Stimulated activated CD8-positive, alpha-beta memory T cell treated with anti-CD3 and anti-CD28 coated beads, Interleukin-12 subunit alpha, Interleukin-12 subunit beta, amount 100 ng/mL, for 1 hour (primary cell): ENCODE measurements at places on chromosomes 7 and 10.
A peak's percentile ranks its signal among the peaks of the same experiment; 100 is the strongest.

GRCh38 chr10:124955868-124956267 is 13.9 kb downstream of the ZRANB1 start:
- no peak for DNase-seq

- no peak for DNase-seq
Measured at GRCh38 chr7:127887631-127888030, 143.6 kb downstream of the LRRC4 start.

- no peak for DNase-seq
Measured at GRCh38 chr7:156095908-156096539, 283.8 kb upstream of the SHH start.

DNA sequence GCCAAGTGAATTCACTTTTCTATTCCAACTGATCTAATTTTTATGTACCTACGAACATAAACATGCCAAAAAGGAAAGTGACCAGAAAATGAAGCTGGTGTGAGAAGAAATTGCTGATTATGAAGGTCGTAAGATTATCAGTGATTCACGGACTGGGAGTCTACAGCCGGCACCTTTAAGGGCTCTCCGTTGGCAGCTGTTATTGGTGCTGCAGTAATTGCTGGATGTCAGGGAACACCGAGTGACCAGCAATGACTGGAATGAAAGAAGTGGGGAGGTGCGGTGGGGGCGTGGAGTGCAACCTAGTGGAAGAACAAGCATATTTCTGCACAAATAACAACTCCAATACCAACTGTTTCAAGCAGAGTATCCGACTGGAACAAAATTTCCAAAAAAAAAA is 109.8 kb upstream of the TARP start:
- no peak for DNase-seq

DNA sequence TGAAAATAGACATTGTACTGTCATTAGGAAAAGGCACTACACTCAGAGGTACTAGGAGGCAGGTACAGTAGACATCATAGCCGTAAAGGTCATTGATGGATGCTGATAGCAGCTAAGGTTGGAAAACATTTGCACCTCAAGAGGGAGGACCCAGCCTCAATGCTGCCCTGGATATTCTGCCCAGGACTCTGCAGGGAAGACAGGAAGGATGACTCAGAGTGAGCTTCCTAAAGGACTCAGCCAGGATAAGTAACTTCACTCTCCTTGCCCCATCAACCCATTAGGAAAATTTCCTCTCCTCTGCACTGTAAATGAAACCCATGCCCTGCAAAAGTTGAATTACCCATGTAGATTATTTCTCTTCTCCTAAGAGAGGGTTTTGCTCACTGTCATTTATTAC is 617.9 kb upstream of the MKI67 start:
- DNase-seq, result no peak

DNA sequence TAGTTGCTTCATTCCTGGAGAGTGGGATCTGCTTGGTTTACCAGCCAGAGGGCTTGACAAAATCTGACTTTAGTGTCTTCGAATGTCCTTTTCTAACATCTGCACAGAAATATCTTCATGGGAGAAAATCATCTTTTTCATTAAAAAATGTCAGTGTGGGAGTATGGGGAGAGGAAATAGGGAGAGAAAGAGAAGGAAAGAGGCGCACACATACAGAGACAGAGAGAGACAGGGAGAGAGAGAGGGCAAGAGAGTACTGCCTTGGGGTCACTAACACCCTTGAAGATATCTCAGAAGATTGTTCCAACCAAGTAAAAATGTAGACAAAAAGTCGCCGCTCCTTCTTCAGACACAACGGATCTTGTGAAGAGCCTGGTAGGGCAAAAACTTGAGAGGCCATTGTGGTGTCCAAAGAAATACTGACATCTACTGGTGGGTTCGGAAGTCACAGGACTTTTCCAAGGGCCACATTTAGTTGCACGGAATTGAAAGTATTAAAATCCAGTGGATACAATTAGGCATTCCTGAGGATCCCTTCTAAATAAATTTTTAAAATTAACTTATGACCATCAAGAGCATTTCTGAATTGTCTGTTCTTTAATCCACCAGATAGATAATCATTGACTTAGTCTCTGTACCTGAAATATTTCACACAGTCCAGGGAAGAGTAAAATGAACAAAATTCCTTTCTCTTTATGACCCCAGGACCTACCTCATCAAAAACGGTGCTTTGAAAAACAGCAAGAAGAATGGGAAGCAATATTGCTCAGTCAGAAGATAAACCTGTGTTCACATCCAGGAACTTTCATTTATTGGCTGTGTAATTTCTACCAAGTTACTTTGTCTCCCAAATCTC is 29.7 kb downstream of the VIM start:
- DNase-seq, result peak; percentile 49

DNA sequence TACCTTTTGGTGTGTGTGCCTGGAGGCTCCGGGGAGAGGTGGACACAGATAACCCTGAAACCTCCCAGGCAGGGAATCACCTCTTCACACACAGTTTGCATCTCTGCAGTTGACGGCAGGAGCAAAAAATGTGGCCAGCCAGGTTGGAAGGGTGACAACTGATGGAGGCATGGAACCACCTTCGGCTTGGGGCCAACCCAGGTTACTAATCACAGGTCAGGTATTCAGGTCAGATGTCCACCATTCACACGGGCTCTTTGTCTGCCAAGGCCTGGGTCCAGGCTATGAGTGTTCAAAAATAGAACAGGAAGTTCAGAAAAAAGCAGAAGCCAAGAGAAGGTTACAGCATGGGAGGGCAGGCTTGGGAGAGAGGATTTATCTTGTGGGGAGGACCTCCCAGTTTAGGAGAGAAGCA is 137.2 kb upstream of the EFCAB10 start:
- no peak for DNase-seq

- DNase-seq, result no peak
Measured at GRCh38 chr7:570801-571070, 51.1 kb upstream of the PDGFA start.

DNA sequence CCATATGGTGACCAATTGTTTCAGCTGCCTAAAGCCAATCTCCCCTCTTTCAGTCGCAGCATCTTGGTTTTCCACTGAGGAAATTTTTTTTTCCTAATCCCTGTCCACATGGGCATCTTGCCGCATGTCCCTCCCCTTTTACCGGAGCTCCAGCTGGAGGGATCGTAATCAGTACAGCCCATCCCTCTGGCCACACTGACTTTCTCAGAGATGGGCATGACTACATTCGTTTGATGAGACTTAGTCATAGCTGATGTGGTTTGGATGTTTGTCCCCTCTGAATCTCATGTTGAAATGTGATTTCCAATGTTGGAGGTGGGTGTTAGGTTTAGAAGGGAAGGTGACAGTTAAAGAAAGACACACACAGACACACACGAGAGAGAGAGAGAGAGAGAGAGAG is 186.8 kb upstream of the CXCL12 start:
- no peak for DNase-seq
